ENCODE measurements at places on chromosomes 3 and 15.

DNA sequence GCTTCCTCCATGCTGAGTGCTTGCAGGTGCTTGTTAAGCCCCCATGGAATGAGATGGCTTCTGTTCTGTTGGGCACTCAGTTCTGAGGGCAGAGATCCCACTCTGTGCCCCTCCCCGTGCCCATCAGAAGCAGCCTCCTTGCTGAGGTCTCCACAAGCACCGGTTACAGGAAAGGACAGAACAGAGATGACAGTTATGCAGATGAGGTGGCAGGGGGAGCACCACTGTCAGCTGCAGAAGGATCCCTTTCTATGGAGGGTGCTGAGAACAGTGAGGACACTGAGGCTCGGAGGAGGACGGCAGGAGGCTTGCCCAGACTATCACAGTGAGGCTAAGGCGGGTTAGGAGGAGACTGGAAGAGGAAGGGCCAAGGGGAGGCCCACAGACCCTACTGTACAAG lies 12.4 kb downstream of the CACNA2D2 start:
- DNase-seq = no peak

DNA sequence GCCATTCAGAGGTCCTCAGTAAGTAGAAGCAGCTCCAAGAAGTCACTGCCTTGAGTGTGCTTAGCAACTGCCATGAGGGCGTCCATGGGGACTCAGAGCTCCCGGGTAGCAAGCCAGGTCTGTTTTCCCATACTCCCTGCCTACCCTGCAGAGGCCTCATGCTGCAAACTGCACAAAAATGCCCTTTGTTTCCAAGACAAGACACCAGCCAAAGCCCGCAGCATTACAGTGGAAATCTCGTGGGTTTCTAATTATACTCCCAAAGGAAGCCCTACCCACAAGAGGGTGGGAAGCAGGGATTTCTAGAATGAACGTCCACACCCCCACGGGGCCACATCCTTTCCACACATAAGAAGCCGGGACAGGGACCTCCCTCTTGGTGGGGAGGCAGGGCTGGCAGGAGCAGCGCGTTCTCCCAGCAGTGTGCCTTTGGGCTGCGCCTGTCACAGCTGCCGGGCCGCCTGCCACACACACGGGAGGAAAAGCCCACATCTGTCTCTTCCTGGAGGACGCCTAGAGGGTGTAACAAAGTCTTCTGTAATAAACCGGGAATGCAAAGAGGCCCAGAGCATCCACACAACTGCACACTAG lies 31.1 kb downstream of the FAM174B start:
- DNase-seq = no peak

GRCh38 chr3:178443634-178444033 lies 92.6 kb upstream of the KCNMB2 start:
- no peak for DNase-seq

GRCh38 chr3:61194892-61195538 lies 56.2 kb downstream of the FHIT start:
- DNase-seq = no peak

GRCh38 chr3:55341502-55342031 lies 145.5 kb downstream of the WNT5A start:
- no peak for DNase-seq

DNA sequence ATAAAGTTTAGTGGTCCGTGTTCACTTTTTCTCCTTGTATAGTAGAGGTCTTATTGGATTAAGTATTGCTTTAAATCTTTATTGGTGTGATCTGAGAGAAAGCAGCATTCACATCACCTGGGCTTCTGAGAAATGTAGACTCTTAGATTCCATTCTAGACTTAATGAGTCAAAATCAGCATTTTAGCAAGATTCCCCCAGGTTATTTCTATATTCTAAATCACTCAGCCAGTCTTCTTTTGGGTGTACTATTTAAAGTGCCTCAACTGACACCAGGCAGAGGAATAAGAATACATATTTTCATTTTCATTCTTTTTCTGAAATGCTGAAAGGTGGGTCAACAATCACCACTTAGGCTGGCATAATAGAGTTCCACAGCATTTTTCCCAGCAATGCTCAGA lies 481.7 kb downstream of the TUSC7 start:
- DNase-seq = no peak

DNA sequence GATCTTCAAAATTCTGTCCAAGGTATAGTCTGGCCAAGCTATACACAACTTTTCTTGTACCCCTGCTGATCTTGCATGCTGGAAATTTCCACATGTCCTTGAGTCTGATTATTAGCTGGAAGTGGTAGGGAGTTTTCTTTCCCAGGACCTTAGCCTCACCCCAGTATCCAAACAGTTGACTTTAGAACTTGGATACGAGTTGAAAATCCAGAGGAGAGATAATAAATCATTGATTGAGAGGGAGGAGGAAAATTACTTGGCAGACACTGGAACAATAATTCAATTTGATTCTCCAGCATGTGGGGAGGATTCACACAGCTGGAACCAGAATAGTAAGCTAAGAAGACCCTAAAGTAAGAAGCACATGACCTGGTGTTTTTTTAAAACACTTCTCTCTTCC lies 116.4 kb downstream of the IL5RA start:
- DNase-seq = no peak

GRCh38 chr3:157487339-157487738 lies 15.9 kb downstream of the VEPH1 start:
- DNase-seq = no peak

DNA sequence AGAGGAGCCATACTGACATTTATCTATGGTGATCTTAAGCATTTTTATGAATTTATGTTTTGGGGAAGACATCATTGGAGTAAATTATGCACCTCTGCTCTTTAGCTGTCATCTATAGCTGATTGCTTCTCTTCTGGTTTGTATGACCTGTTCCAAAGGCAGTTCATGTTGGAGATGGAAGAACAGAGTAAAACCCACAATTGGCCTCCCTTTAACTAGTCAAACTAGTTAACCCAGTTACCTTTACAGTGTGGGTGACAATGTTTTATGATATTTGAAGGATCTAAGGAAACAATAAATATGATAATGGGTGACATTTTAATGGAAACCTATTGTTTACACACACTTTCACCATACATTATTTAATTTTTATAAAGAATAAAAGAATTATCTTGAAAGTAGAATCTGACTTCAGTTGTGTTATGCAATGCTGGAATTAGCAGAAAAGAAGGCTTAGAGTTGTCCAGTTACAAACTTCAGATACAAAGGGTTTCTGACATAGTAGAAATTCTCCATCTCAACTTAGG lies 263.5 kb downstream of the NFKBIZ start:
- DNase-seq = no peak

DNA sequence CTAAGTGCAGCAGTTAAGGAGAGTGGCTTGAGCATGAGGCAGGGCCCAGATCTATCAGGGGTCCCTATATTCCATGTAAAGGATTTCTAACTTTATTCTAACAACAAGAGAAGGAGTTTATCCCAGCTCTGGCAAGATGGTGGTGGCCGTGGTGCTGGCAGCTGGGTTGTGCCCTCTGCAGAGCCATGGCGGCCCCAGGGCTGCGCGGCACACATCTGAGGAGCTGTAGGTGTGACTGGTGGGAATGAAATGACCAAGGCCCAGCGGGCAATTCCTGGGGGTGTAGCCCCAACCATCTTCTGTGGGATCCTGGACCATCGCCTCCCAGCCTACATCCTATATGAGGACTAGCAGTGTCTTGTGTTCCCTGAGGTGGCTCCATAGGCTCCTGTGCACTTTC lies 263.5 kb downstream of the CNTN4 start:
- DNase-seq = no peak

Data from stimulated activated CD8-positive, alpha-beta memory T cell treated with anti-CD3 and anti-CD28 coated beads, Interleukin-4, amount 100 ng/mL, for 24 hours (primary cell).